ENCODE measurements at places on chromosomes 1 and 21.

DNA sequence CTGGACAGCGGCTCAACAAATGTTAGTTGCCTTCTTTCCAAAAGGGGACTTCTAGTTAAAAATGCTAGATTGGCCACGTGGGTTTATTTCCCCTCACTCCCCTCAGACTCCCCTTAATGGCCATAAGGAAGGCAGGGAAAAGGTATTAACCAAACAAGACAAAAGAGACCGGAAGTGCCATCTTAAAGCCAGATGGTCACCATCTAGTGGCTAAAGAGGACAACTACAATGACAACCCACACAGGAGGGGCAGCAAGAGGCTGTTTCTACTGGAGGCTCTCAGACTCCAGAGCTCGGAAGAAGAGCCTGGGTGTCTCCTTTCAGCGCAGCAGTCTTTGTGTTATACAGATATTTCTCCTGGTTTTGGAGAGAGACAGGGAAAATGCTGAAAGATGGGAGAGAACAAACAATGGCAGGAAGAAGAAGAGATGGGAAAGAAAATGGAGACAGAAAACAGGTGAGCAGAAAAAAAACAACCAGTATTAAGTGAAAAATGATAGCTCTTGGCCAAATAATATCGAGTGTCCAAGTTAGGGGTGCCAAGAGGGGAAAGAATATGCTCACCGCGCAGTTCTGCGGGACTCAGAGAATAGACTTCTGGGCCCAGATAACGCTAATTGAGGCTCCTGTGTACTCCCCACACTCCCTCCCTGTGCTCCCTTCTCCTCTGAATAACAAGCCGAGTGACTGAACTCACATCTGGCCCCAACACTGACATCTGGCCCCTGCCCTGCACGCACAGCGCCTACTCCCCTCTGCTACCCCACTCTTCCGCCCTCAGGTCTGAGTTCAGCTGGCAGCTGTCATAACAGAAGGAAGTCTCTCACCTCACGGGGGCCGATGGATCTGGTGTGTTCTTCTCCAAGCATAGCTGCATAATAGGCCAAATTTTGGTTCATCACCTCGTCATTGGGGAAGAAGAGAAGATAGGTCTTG lies 9.6 kb downstream of the P3H1 start:
- H3K4me1 ChIP-seq = peaks cover under 1% of the 10 kb centered on the region
- H3K4me3 ChIP-seq = no peak overlapping the region
- peaks cover 46% of the 10 kb centered on the region for H3K36me3 ChIP-seq
- no peaks in the 10 kb centered on the region for H3K27me3 ChIP-seq

GRCh38 chr1:145708063-145708462 lies 895 bp upstream of the PDZK1 start:
- DNase-seq = no peak
- H3K27ac ChIP-seq = no peak overlapping the region
- H3K4me1 ChIP-seq = no peaks in the 10 kb centered on the region
- no peak overlapping the region for H3K4me3 ChIP-seq
- H3K36me3 ChIP-seq = no peaks in the 10 kb centered on the region

DNA sequence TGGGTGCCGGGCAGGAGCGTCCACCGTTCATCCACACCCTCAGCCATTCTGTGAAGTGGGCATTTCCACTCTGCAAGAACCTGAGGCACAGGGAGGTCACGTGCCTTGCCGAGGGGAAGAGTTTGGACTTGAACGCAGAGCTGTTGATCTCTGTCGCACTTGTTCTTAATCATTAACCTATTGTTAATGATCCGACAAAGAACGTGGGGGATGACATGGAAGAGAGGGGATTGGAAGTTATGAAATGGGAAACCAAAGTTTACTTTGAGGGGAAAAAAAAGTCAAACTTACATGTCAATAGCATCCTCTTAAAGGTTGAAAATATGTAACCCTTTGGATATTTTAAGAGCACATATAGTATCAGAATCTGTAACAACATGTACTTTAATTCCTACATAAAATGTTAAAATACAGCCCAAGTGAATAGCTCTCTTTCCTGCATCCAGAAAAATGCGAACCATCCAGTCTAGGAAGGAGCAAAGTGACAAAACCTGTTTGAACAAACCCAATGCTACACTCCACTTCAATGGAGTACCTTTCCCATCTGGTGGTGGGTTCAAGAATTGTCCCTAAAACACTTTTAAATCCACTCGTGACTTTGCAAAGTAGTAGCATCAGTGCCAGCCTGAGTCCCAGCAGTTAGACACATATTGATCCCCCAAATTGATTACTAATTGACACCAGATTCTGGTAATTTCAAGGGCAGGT lies 75.5 kb downstream of the SETD4 start:
- no peaks in the 10 kb centered on the region for H3K4me1 ChIP-seq
- H3K27me3 ChIP-seq = peaks cover 11% of the 10 kb centered on the region
- no peaks in the 10 kb centered on the region for H3K36me3 ChIP-seq
- DNase-seq = no peak
- H3K27ac ChIP-seq = no peak overlapping the region
- H3K4me3 ChIP-seq = no peak overlapping the region

GRCh38 chr1:2495546-2495945 lies 19.5 kb downstream of the PLCH2 start:
- H3K4me3 ChIP-seq = no peak overlapping the region
- peaks cover 25% of the 10 kb centered on the region for H3K4me1 ChIP-seq
- H3K27me3 ChIP-seq = no peaks in the 10 kb centered on the region
- H3K27ac ChIP-seq = no peak overlapping the region

DNA sequence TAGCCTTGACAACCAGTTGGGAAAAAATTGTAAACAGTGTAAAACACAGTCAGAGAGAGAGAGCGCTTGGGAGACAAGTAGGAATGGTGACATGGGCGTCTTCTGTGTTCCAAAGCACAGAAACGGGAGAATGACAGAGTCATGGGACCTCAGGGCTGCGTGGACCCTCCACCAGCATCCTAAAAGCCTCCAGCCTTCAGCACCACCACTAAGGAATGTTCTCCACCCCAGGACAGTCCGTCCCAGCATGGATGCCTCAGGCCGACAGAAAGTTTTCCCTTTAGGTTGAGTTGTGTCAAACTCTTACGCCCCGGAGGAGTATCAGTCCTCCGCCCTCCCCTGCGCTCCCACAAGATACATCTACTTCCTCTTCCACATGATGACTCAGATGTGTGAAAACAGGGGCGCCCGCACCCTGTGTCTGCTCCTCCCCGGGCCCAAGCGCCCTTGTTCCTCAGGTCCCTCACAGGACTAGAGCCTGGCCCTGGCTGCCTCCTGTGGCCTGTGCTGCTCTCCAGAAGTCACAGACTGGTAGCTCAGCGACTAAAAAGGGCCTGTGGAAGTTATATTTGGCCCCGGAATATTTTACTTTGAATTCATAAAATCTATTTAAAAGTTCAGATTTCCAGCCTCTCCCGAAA lies 63.9 kb upstream of the EFHD2 start:
- peaks cover 31% of the 10 kb centered on the region for H3K27me3 ChIP-seq
- H3K27ac ChIP-seq = no peak overlapping the region
- H3K4me1 ChIP-seq = peaks cover 39% of the 10 kb centered on the region
- H3K36me3 ChIP-seq = no peaks in the 10 kb centered on the region

DNA sequence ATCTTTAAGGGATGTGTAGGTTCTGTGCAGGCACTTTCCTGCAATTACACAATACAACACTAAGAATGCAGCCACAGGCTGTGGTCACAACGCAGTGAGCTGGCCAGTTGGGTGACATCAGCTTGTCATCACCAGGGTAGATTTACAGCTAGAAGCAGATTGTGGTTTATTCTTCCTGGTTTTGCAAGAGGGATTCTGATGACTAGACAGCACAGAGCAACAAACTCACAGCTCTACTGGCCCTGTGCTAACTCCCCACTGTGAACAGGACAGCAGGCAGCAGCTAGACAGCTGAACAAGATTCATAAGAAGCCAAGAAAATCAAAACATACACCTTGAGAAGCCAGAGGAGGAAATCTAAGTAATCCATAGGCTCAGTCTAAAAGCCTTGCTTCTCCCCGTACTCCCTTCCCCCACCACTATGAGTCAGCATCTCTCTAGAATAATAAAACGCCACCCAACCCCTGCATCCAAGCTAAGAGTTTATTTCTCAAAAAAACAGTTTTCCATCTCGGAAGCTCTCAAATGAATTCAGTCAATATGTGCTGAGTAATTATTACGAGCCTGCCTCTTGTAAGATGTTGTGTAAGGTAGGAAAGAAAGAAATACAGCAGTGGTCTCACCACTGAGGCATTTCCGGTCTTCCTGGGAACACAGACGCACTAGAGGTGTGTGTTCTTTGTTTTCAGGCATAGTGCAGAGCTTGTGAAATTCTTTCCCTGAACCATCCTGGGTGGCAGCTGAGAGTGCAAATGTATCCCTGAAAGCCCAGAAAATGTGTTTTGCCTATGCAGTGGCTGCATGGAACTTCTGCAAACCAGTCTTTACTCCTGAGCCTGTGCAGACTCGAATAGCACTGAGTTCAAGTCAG lies 162.8 kb downstream of the NTPCR start:
- H3K36me3 ChIP-seq = peaks cover 30% of the 10 kb centered on the region
- peak; percentile 67 for DNase-seq
- no peak overlapping the region for H3K27ac ChIP-seq
- H3K4me3 ChIP-seq = peak overlapping the region; percentile 6
- peaks cover 11% of the 10 kb centered on the region for H3K4me1 ChIP-seq
- H3K27me3 ChIP-seq = no peaks in the 10 kb centered on the region

GRCh38 chr1:96522927-96523326 lies 198.7 kb upstream of the PTBP2 start:
- H3K27me3 ChIP-seq = peaks cover 3% of the 10 kb centered on the region
- no peak for DNase-seq
- no peaks in the 10 kb centered on the region for H3K36me3 ChIP-seq
- no peaks in the 10 kb centered on the region for H3K4me1 ChIP-seq
- no peak overlapping the region for H3K4me3 ChIP-seq

- H3K27ac ChIP-seq = no peak overlapping the region
- no peak for DNase-seq
- H3K36me3 ChIP-seq = no peaks in the 10 kb centered on the region
- no peak overlapping the region for H3K4me3 ChIP-seq
- H3K4me1 ChIP-seq = no peaks in the 10 kb centered on the region
Observed at GRCh38 chr1:9004031-9004699, 22.1 kb downstream of the SLC2A7 start.

GRCh38 chr1:109433322-109433721 lies 7.1 kb upstream of the PSMA5 start:
- peaks cover 5% of the 10 kb centered on the region for H3K27me3 ChIP-seq
- H3K4me1 ChIP-seq = no peaks in the 10 kb centered on the region
- DNase-seq = no peak
- no peaks in the 10 kb centered on the region for H3K36me3 ChIP-seq
- H3K4me3 ChIP-seq = no peak overlapping the region
- no peak overlapping the region for H3K27ac ChIP-seq

All from activated CD4-positive, alpha-beta T cell treated with anti-CD3 and anti-CD28 coated beads for 36 hours (primary cell).